ENCODE measurements at places on chromosomes 6 and 20. TPM values are rescaled to one million over a fixed set of nuclear protein-coding genes. Genes with fewer than 3 reads are reported as not detected.

CYP39A1 gene
- total RNA-seq, result not detected

MAK gene
- total RNA-seq, result not detected

CARMIL1 gene
- total RNA-seq, result 70.3 TPM

HAO1 gene
- total RNA-seq, result not detected

TRAPPC3L gene
- not detected for total RNA-seq

CCN6 gene
- not detected for total RNA-seq

RPS6KA2 gene
- total RNA-seq, result 14.3 TPM

PRR18 gene
- total RNA-seq, result not detected

ID4 gene
- total RNA-seq, result 5.7 TPM

SLC12A5 gene
- total RNA-seq, result not detected

- DNase-seq, result no peak
These were observed 126.0 kb downstream of the RNASET2 start for GRCh38 chr6:166830185-166830890.

GRCh38 chr20:49579874-49580812 is 12.2 kb upstream of the PTGIS start:
- no peak for DNase-seq

GRCh38 chr6:135173989-135174484 is 7.1 kb upstream of the MYB start:
- no peak for DNase-seq

DNA sequence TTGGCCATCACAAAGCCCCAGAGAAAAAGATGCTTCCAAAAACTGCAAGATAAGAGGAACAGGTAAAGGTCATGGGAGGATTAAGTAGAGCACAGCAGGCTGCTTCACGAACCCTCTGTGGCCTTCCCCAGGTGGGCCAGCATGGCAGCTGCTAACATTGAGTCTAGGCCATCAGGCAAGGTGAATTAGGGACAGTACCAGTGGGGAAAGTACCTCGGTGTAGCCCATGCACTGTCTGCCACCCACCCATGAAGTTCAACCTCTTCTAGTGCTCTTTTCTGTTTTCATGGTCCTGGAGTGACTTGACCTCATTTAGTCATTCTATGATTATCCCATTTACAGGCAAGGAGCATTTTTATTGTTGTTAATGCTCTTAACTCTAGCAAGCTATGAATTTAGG is 108.6 kb upstream of the DUSP22 start:
- DNase-seq, result no peak

DNA sequence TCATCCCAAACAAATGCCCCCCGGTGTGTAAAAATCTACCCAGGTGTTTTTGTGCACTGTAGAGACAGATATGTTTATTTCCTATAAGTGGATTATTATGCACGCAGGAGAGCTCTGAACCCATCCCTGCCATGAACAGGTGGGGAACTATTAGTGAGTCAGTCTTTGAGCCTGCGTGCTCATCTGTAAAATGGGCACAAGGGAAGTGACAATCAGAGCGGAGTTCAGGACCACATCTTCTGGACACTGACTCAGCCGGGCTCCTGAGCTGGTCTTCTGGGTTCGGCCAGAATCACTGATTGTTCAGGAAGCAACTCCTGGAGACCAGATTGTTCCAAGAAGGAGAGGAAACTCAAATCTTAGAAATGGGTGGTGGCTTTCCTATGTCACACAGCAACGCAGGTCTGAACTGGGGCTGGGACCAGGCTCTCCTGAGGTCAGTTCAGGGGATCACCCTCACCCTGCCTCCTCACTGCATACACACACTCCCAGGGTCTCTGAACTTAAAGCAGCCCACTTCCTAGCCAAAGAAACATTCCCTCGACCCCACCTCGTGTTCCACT is 27.3 kb upstream of the TGM2 start:
- DNase-seq, result no peak

- DNase-seq, result no peak
These were observed 37.6 kb upstream of the PTPRK start for GRCh38 chr6:128558021-128558420.

DNA sequence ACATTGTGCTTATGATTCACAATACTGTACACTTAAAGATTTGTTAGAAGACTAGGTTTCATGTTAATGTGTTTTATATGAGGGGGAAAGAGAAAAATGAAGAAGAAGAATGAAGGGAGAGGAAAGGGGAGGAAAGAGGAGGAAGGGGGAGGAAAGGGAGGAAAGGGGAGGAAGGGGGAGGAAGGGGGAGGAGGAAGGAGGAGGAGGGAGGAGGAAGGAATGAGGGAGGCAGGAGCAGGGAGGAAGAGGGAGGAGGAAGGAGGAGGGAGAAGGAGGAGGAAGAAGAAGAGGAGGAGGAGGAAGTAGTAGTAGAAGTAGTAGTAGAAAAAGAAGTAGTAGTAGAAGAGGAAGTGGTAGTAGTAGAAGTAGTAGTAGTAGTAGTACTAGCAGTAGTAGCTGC is 70.6 kb downstream of the COL21A1 start:
- DNase-seq, result no peak

- DNase-seq, result no peak
These were observed 57.3 kb downstream of the BCKDHB start for GRCh38 chr6:80163754-80164187.

GRCh38 chr6:53432318-53433161 is 83.8 kb upstream of the ELOVL5 start:
- DNase-seq, result no peak

DNA sequence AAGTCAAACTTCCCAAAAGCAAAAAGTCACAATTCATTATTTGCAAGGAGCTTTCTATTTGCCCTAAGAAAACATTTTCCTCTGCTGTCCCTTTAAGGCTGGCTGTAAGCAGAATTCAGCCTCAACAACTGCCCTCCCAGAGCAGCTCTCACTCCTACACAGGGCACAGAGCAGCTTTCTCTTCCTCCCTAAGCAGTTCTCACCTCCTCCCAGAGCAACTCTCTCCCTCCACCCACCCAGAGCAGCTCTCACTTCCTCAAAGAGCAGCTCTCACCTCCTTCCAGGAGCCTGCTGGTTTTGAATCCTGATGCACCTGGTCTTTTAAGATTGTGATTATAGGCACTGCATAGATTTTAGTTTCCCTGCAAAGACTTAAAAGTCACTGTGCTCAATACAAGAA is 120.6 kb upstream of the TMEM181 start:
- no peak for DNase-seq

GRCh38 chr6:140049251-140049650 is 674.8 kb upstream of the CITED2 start:
- DNase-seq, result no peak

DNA sequence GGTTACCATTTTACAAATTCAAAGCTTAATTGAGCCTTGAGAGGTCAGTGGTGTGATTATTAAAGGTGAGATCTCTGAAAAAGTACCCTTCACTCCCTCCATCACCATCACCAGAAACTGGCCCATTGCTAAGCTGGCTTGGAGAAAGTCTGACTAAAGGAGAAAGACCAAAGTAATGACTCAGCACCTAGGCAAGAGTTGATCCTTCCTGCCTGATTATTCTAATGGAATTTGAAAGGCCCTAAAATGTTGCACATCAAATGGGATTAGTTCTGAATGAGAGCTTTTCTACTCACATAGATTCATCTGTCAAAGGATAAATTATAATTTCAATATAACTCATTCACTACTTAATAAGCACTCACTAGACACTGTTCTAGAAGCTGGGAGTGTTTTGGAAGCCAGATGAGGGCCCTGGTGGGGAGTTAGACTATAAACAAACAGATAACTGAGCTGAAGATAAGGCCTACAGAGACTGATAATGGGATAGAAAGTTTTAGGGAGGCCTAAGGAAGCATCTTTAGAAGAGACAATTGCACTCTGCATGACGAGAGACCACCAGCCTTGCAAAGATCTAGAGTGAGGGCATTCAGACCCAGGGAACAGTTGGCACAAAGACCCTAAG is 366.7 kb downstream of the SYNE1 start:
- DNase-seq, result no peak

DNA sequence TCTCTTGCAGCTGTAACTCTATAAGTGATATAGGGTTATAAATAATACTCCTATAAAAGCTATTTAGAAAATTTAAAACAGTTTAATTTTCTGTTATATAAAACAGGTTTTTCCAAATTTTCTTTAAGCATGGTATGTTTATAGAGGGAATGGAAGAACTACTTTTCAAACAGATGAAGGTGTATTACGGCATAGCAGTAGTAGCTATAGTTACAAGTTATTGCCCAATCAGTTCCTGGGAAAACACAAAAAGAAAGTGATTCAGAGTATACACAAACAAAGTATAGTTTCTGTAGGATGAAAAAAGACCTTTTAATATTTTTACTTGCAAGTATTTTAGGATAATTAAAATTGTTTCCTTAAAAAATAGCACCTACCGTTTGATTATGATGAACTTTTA is 9.8 kb downstream of the SLC17A5 start:
- no peak for DNase-seq

DNA sequence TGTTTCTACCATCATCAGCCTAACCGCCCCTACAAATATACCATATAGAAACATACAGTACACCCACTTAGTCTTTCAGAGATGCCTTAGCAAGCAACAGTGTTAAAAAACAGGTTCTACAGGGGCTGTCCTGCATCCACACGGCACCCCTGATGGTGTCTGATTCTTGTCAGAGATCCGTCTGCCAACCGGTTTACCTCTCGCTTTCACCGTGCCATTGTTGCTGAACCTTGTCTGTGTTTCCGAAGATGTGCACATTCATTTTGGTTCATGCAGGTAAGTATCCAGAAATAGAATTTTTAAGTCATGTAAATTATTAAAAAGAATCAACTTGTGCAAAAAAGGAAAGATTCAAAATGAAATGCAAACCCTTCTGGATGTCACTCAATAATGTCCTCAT is 52.9 kb downstream of the EPHA7 start:
- DNase-seq, result no peak

DNA sequence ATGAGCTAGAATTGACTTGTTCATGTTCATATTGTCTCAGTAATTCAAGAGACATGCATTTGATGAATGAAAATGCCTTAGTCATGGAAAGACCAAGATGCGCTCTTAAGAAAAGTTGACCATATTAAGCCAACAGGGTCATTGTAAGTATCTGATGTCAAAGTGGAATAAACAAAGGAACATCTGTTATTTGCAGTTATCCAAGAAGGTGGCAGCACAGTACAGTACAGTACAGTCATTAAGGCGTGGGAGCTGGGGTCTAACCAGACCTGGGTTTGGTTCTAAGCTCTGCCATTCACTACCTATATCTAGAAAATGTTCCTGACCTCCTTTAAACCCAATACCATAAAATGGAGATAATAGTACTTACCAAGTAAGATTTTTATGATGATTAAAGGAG is 178.1 kb downstream of the BACH2 start:
- DNase-seq, result no peak

GRCh38 chr6:114735025-114735735 is 392.4 kb upstream of the HS3ST5 start:
- DNase-seq, result no peak

DNA sequence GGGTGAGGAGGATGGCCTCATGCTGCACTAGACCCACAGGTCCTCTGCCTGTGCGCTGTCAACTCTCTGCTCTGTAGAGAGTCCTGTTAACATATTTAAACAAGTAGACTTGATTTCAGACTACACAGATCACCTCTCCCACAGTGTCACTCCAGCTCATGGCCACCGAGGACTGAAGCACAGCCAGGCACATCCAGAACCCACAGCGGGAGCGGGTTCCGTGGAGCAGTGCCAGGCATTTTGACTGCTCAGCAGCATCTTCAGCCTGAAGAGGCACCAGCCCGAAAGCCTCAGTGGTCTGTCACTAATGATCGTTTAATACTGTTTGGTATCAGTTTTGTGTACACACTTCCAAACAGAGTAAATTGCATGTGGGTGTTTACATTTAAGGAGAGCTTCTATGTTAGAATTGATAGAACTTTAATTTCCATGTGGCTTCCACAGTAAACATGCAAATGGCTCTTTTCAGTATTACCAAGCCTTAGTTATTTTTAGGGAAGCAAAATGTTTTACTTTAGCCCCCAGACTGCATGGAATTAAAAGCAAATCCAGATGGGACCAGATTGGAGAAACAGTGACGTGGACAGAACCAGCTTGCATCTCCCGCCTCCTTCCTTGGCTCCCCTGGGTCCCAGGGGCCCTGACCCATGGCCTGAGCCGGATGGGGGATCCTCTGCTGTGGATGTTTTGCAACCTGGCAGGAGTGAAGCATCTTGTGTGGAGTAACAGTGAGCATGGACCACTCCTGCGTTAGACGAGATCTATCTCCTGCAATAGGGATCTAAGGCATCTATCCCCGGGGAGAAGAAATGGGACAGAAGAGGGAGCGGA is 196.7 kb upstream of the CDH4 start:
- no peak for DNase-seq

- DNase-seq, result no peak
These were observed 11.6 kb downstream of the CHRNA4 start for GRCh38 chr20:63349516-63349895.

DNA sequence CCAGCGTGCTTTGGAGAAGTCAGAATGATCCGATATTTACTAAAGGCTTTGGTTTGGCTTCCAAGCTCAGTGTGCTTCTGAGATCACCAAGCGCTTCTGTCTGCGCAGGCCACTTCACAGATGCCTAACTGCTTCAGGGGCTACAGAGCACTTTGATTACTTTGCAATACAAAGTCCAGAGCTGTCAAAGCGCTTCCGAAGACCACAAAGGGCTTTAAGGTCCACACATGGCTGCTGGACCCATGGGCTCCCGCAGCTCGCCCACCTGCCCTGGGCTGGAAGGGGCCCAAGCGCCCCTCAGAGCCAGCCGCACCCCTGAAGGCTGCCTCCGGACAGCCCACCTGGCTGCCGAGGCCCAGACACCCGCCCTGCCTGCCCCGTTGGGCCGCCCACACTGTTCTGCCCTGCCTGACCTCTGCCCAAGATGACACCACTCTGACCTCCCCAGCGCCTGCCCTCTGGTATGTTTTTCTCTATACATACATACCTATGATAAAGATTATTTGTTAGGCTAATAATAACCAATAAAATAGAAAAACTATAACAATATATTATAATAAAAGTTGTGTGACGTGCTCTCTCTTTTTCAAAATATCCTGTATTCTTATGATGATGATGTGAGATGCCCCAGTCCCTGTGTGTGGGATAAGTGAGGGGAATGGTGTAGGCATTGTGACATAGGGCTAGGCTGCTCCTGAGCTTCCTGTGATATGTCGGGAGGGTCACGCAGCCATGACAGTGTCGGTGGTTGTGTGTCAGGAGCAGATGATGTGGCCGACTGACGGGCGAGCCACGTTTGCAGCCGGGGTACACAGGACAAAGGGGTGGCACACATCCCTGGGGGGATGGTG is 22.6 kb downstream of the DYNLT1 start:
- no peak for DNase-seq

GRCh38 chr6:145485288-145485687 is 250.0 kb downstream of the EPM2A start:
- no peak for DNase-seq

GRCh38 chr20:22796469-22797077 is 212.2 kb upstream of the FOXA2 start:
- DNase-seq, result no peak

GRCh38 chr6:6788394-6789032 is 200.0 kb downstream of the LY86 start:
- peak; percentile 41 for DNase-seq

Data from transverse colon (tissue), 4 donors.